PC-3 (cell line): ENCODE measurements at places on chromosomes 5 and 9. TPM values are rescaled to one million over a fixed set of nuclear protein-coding genes. Genes with fewer than 3 reads are reported as not detected.

- no peak for DNase-seq
Observed at GRCh38 chr9:96449523-96449844, 485 bp upstream of the HABP4 start.

- no peak for DNase-seq
Observed at GRCh38 chr9:127539982-127540663, 72.0 kb upstream of the STXBP1 start.

DNA sequence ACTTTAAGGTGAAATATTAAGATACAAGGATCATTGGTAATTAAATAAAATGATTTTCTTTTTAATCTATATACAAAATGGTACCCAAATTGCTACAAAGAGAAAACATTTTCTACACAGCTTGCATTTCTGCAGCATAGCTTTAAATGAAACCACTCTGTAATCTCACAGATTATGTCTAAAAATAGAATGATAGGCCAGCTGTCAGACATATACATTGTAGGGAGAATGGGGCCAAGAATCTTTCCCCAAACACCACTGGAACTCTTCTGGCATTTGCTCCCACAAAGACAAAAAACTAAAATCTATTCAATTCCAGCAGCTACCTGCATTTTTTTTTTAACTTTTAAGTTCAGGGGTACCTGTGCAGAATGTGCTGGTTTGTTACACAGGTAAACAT, 124.1 kb upstream of the NR5A1 start:
- no peak for DNase-seq

DNA sequence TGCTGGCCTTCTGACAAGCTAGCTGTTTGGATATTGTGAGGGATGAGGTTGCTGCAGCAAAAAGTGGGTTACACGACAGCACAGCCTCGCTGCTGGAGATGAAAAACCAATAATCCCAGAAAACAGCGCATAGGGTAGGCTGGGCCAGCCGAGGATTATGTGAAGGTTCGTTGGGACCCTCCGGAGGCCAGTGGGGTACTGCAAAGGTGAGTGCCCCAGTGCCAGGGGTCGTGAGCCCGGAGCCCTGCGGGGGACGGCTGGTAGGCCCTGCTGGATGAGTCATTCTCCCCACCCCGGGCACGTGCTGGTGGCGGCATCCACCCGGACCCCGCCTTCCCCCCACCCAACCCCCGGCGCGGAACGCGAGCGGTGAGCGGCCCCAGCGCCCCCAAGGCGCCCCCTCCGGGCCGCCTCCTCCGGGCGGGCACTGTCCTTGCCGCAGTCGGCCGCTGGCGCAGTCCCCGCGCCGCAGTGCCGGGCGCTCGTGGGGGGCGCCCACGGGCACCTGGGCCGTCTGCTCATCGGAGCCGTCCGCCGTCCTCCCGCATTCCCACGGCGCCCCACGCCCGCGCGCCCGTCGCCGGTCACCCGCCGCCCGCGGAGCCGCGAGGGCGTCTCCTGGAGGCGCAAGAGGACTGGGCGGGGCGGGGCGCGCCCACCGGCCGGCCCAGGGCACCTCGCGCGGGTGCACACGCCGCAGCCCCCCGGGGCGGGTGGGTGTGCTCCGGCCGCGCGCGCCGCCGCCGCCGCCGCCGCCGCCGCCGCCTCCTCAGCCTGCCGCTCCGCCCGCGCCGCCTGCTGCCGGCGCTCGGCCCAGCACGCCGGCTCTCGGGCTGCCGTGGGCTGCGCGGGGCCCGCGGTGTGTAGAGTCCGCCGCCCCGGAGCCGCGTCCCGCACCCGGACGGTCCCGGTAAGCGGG, at the start of gene PHF24:
PHF24 (plus strand) TSS at position 794 of the 919 bp plus-strand sequence. CDS start 13,014 bp downstream, outside the sequence.
- DNase-seq, result no peak

- DNase-seq, result no peak
Observed at GRCh38 chr5:1509346-1510085, 14.2 kb downstream of the LPCAT1 start.

- no peak for DNase-seq
Observed at GRCh38 chr5:143442385-143442784, 38.9 kb upstream of the NR3C1 start.

GRCh38 chr5:161442471-161442870, 104.1 kb downstream of the GABRB2 start:
- DNase-seq, result no peak

GRCh38 chr9:456365-456764, 241.7 kb downstream of the DOCK8 start:
- DNase-seq, result peak; percentile 65

DNA sequence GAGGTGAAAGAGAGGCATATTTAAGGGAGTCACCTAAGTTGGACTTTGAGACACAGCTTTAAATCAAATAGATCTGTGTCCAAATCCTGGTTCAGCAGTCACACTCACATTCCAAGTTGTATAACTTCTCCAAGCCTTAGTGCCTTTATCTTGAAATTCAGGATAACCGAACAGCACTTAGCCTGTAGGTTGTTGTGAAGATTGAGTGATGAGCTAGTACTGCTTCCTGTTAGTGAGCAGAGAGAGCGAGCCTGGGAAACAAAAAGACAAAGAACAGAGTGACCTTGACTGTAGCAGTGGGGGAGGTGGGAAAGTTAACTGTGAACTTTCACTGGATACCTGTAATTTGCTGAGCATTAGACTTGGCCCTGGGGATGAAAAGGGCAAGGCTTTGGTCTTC, 22.4 kb downstream of the MAML1 start:
- DNase-seq, result no peak

DNA sequence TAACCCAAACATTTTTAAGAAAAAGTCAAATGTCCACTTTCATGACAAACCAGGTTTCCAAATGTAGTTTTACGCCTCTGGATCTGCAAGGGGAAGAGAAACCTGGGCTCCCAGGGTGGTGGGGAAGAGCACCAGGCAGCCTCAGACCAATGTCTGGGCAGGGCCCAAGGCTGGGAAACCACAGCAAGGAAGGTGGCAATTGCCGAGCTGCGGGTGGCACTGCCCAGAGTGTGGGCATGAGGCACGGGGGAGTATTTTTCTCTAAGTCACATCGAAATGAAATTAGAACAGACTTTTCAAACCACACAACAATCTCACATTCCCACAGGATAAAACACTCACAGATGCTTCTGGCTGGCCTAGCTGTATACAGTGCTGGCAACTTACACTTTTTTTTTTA, 32.6 kb upstream of the RASGEF1C start:
- no peak for DNase-seq

DNA sequence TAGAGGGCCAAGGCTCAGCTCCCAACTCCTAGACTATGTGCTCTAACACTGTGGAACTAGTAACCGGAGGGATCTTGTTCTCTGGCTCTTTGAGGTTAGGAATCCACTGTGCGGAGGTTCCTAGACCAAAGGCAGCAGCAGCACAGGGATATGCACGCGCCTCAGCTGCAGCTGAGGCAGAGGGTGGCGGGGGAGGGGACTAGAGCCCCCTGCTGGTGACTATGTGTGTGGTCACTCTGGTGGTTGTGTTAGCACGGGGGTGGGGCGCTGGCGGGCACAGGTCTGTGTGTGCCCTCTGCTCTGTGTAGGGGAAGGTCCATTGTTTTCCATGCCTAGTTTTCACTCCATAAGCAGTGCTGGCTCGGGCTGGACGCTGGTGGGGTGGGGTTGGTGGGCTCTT, 458.0 kb upstream of the IZUMO3 start:
- DNase-seq, result no peak

GRCh38 chr5:174601946-174602345, 122.4 kb upstream of the MSX2 start:
- peak; percentile 44 for DNase-seq

GRCh38 chr5:38403406-38403805, 145.0 kb downstream of the EGFLAM start:
- peak; percentile 29 for DNase-seq

DNA sequence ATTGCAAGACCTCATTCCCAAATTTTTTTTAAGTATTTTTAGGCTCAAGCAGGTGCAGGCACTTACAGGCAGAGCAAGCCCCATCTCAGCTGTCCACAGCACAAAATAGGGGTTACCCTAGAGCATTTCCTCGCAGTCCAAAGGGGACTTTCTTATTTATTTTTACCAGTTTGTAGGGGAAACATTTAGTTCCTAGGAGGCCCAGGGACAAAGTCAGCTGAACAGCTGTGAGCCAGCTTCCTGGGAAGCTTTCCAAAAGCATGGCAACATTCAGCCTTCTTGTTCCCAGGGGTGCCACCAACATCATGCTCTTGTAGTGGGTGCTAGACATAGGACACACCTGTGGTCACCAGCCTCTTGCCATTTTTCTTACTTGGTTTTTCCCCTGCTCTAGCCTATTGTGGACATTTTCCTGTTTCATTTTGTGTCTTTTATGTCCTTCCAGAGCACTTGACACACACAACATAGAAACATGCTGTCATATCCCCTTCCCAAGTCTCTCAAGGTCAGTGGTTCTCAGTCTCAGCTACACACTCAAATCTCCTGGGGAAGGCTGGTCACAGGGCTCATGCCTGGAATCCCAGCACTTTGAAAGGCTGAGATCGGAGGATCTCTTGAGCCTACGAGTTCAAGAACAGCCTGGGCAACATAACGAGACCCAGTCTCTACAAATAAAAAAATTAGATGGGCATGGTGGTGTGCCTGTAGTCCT, 38.2 kb downstream of the HAVCR1 start:
- no peak for DNase-seq

DNA sequence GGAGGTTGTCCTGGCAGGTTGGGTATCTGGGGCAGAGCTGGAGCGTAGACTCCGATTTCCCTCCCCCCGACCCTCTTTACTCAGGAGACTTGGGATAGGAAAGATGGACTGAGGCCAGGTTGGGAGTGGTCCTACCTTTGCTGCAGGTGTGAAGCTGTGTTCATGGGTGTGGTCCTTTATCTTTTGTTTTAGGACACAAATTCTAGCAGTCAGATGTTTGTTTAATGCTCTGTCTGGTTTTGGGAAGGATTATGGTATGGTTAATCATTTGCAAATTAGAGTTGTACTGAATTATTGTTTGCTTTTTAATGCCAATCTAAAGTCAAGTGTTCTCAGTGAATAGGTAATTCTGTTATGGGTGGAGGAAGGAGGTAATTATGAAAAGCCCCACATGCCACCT, 14.1 kb upstream of the FAM120AOS start:
- no peak for DNase-seq

DNA sequence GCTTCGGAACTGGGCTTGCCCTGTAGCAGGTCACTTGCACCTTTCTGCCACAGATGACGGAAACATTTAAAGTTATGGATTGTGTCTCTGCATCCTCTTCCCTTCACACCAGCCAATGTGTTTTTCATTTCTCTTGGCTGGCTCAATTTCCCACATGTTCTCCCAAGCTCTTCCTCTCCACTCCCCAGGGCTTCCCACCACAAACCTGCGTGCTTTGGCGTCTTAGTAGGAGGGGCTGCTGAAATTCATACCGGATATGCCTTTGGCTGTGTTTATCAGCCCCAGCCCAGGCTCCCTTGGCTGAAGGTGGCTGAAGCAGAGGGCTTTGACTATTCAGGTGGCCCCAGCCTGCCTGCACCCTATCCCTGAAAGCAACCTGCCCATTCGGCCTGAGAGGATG, 32.1 kb downstream of the ADRB2 start:
- no peak for DNase-seq

DNA sequence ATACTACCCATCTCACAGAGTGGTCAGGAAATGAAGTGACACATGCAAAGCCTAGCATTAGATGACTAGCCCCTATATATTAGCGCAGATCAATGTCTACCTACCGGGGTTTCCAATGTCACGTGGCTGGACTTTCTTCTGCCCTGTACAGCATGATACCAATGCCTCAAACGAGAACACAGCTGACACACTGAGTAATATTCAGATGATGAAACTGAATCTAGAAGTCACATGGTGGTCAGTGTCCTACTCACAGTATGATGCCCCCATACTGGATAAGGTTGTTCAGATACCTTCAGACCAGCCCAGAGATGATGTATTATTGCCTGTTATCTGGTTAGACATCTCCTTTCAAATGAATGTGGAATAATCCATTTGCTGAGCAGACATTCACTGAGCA, 71.1 kb upstream of the FRRS1L start:
- DNase-seq, result no peak

GRCh38 chr5:2221450-2221849, 338.7 kb upstream of the IRX4 start:
- DNase-seq, result no peak

DNA sequence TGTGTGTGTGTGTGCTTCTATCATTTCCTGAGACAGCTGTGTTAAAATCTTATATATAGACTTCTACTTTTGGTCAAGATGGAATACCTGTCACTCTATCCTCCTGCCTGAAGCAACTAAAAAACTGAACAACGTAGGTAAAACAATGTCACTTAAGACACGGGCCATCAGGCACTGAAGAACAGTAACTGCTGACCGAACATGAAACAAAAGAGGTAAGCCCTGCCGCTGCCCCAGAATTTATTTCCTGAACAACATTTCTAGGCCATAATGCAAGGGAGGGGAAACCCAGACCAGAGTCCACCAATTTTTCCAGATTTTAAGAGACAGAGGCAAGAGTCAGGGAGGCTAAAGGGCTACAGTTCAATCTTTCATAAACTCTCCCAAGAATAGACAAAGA, 156.0 kb downstream of the CDC42SE2 start:
- no peak for DNase-seq

GRCh38 chr9:91420501-91421127, 3.0 kb downstream of the NFIL3 start:
- no peak for DNase-seq

The ZBED3 gene
- total RNA-seq, result 1.3 and 9.8 TPM in 2 replicates

The SLU7 gene
- 20.6 and 33.3 TPM in 2 replicates for total RNA-seq

The FOXD4L4 gene
- not detected in 2 replicates for total RNA-seq
